CD4-positive, alpha-beta T cell treated with Interleukin-15 for 4 hours (primary cell): ENCODE measurements at places on chromosomes 16 and 17.

- DNase-seq, result no peak
Measured at GRCh38 chr16:55839115-55839514, 6.2 kb upstream of the CES1 start.

DNA sequence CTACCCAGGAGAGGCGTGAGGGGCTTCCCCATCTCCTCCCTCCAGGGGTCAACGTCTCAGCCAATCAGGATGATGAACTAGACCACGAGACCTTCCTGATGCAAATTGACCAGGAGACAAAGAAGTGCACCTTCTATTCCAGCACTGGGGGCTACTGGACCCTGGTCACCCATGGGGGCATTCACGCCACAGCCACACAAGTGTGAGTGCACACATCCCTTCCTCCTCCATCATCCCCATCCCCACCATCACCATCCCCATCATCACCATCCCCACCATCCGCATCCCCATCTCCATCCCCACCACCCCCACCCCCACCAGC, 6.8 kb downstream of the FSCN2 start:
- no peak for DNase-seq

- no peak for DNase-seq
Measured at GRCh38 chr17:38429476-38430100, 1.3 kb downstream of the ARHGAP23 start.

DNA sequence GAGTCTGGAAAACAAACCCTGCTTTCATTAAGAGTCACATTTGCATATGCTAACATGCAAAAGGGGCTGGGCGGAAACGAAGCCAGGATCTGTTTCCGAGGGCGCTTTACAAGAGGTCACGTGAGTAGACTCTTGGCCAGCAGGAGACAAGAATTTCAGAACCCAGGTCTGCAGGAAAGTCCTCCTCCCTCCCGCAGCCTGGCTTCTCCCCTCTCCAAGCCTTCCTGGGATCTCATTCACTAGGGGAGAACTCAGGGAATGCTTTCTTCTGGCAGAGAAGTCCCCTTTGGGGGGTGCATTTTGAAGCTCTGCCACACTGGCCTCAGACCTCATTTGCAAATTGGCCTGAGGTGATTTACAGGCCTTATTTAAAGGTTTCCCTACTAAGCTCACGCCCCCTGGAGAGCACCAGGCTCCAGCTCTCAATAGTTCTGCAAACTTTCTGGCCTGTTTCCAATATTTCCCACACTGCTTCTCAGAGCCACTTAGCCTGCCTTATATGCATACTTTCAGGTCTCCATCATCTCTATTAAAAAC, 57.2 kb upstream of the CACNG5 start:
- no peak for DNase-seq

DNA sequence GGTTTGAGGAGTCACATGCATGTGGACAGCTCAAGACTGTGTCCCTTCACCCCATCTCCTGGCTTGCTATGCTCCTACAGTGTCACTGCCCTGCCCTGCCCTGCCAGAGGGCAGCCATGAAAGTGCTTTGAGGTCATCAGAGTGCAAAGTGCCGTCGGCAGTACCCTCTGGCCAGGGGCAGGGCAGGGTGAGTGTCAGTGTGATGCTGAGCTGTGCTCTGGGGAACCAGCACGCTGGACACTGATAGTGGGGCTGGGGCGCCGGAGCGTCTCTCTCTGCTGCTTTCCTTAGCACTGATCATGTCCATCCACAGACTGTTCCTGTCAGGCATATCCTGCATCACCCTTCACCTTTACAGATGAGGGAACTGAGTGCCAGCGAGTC, 1.6 kb upstream of the SPATA32 start:
- DNase-seq, result no peak

- no peak for DNase-seq
Measured at GRCh38 chr16:27924411-27925118, 138.9 kb downstream of the GSG1L start.

DNA sequence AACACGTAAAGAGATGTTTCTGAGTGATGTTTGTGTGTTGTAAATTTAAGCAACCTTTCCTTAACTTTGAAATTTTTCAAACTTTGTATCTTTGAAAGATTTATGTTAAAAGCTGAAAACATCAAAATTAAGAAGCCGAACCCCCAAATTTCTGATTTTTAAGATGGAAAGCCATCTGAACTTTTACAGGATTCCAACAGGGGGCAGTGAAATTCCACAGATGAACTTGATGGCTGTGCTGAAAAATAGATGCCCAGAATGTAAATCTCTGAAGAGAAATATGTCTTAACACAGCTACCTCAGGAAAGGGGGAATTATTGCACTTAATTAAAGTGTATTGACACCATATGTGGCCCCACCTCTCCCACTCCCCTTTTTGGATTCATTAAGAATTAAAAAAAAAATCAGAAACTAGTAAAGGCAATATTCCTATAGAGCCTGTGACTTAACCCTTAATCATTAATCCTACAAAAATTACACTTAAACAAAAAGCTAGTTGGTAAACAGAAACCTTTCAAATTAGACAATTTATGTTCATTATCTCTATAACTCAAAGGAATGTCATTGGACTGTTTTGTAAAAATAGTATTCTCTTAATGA, 597.9 kb downstream of the KCNJ2 start:
- no peak for DNase-seq

DNA sequence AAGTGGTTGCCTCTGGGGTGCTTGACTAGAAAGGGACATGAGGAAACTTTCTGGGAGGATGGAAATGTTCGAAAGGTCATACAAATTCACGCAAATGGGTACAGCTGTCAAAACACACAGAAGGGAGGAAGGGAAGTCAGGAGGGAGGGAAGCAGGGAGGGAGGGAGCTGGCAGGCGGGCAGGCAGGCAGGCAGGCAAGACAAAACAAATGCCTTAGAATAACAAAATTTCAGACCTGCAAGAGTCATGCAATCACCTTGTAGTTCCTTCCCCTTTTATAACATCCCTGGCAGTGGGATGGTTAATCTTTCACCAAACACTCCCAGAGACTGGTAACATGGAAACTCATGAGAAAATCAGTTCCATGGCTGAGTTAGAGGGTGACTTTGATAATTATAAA, 189.2 kb downstream of the STX8 start:
- DNase-seq, result no peak

DNA sequence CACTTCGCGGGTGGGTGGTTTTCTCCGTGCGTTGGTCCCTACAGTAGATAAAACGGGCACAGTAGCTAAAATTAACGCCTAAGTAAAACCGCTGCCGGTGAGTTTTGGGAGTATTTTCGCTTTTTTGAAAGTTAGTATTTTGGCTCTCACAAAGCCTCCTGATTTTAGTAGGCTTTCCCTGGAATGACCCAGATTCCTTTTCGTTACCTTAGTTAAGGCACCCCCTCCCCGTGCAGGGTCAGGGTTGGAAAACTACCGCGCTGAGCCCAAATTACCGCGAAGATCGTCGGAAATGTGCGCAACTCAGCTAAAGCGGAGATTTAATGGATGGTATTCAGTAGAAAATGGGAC, 28.3 kb upstream of the ST6GALNAC1 start:
- DNase-seq, result no peak

DNA sequence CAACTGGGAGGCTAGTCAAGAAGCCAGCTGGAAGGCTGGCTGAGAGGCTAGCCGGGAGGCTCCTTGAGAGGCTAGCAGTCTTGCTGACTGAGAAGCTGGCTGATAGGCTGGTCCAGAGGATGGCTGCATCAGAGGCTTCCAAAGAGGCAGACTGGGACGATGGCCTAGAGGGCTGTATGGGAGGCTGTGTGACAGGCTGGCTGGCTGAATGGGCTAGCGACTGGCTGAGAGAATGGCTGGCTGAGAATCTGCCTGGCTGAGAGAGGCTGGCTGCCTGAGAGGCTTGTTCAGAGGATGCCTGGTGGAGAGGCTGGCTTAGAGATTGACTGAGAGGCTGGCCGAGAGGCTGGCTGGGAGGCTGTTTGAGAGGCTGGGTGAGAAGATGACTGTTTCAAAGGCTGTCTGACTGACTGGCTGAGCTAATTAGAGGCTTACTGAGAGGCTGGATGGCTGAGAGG, 34.8 kb upstream of the ACSM2B start:
- DNase-seq, result no peak

- DNase-seq, result no peak
Measured at GRCh38 chr17:20281860-20282259, 185.5 kb downstream of the LGALS9B start.

- no peak for DNase-seq
Measured at GRCh38 chr16:75239542-75240122, 11.8 kb downstream of the BCAR1 start.

DNA sequence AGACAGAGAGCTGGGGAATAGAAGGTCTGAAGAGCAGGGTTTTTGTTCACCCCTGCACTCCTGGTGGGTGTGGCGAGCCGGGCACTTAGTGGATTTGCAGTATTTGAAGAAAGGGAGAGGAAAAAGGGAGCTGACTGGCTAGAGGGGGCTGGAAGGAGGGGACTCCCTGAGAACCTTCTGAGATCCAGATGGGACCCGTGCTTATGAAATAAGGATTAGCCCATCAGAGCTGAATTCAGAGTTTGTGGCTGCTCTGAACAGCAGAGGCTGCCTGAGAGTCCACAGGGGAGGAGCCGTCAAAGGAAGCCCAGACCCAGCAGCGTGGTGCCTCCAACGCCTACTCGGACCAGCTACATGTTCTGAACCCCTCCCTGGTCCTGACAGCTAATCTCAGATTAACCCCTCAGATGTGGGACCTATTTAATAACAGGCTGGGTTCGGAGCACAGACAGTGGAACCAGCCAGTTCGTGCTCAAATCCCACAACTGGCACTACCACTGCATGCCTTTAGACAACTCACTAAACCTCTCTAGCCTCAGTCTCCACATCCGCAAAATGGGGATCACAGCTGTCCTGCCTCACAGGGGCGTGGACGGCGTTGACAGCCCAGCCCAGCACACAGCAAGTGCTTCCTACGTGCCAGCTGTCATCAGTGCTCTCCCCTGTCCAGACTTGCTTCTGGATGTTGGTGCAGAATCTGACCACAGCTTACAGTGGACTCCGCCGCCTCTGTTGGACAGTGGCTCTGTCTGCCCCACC, 70.6 kb downstream of the DYNLRB2 start:
- DNase-seq, result no peak

- no peak for DNase-seq
Measured at GRCh38 chr17:66994361-66994760, 29.9 kb downstream of the CACNG4 start.

GRCh38 chr16:77896415-77897128, 108.2 kb downstream of the VAT1L start:
- no peak for DNase-seq

- DNase-seq, result no peak
Measured at GRCh38 chr16:18836702-18837101, 35.4 kb upstream of the ARL6IP1 start.

- DNase-seq, result no peak
Measured at GRCh38 chr17:28372203-28372944, 880 bp downstream of the SARM1 start.

DNA sequence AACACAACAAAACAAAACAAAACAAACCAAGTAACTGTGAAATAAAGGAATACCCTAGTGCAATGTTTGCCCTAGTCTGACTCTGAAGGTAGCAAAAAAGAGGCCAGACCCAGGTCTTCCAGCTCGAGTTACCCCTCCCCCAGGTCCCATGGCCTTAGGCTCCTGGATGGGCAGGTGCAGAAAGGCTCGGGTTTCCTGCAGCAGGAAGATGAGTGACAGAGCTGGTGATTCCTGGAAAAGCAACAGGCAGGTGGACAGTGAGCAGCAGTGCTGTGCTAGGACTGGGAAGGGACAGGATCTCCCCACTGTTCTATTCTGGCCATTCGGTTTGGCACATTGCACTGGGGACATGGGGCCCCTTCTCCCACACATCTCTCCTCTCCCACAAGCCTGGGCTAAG, 42.9 kb upstream of the MRTFB start:
- no peak for DNase-seq

DNA sequence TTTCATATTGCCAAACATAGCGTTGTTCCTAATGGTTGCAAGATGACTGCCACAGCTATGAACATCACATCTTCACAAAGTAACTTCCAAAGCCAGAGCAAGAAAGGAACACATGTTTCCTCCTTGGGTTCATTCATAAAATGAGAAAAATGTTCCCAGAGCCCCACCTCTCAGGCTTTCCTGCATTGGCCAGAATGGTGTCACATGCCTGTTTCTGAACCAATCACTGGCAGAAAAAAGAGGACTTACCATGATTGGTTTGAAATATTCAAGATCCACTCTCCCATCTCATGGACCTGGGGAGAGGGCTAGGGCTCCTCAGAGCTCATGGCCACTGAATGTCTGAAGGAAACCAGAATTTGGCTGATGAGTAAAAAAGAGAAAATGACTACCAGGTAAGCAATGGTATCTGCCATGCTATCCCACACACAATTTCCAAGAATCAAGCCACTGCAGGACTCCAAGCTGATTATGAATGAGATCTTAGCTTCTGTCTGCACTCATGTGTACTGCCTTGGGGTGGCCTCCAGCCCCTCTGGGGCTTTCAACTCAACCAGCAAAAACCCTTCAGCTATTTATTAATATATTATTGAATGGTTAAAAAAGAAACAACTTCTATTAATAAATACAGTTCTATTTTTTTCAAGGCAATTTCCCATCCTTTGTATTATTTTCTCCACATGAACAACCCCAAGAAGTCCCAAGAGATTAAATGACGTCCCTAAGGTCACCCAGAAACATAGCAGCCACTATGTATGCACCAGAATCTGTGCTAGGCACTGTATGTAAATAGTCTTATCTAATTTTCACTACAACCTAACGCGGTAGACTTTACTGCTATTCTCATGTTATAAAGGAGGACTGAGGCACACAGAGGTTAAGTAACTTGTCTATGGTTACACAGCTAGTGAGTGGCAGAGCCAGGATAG, 61.4 kb upstream of the TMC5 start:
- DNase-seq, result no peak

GRCh38 chr17:36627101-36627500, 25.7 kb downstream of the MRM1 start:
- no peak for DNase-seq

- DNase-seq, result no peak
Measured at GRCh38 chr16:65816556-65816955, 549.9 kb upstream of the CDH5 start.

GRCh38 chr17:35447499-35447898, 1.1 kb downstream of the SLFN13 start:
- no peak for DNase-seq

- DNase-seq, result no peak
Measured at GRCh38 chr16:53449816-53450517, 15.7 kb downstream of the RBL2 start.

GRCh38 chr16:19127205-19127604, 13.4 kb downstream of the ITPRIPL2 start:
- no peak for DNase-seq

DNA sequence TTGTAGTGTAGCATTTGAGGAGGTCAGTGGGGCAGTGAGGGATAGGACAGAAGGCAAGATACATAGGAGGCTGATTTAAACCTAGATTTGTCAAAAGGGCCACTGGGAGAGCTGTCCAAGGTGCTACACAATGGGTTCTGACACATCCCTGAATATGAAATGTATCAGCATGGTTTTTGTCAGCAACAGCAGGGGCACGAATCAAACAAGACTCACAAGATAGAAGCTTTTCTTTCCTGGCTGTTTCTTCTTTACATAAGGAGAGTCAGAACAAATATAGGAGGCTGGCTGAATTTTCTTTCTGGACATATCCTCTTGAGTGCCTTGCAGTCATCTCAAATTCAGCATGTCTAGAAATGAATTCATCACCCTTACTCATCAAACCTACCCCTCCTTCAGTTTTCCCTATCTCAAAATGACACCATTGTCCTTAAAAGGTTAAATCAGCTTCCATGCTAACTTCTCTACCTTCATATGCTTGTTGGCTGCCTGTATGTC, 130.5 kb downstream of the NPIPB5 start:
- no peak for DNase-seq
